G401 (cell line): ENCODE measurements at places on chromosomes 7 and 10.
A peak's percentile ranks its signal among the peaks of the same experiment; 100 is the strongest.

DNA sequence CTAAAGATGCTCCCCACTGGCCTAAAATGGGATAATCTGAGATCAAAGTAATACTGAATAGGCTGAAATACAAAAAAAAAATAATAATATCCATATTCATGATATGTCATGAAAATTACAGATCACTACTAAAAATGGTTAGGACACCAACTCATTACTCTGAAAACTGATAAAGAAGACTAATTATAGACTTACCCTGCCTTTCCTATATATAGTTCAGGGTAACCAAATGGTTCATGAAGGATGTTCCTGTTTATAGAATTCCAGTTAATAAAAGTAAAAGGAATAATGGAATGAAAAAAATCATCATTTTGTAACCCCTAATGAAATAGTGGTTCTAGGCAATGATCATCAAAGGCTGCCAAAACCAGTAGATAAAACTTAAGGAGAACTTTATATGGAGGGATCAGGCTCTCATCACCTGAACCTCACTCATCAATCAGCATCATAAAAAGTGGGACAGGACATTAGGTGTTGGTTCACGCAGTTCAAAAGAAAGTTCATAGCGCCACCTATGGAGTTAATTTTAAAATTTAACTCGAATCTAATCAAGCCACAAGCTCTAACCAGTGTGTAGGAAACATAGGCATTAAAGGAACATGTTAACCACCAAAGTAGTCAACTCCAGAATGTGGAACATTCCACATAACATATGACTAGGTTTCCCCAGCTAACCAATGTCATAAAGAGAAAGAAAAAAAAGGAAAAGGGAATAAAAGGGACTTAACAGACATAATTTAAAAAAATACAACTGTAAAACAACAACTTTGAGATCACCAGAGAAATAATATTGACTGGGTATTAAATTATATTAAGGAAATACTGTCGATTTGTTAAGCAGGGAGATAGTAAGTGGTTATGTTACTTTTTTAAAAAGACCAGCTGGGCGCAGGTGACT lies 35.7 kb downstream of the P4HA1 start:
- peak; percentile 59 for DNase-seq

DNA sequence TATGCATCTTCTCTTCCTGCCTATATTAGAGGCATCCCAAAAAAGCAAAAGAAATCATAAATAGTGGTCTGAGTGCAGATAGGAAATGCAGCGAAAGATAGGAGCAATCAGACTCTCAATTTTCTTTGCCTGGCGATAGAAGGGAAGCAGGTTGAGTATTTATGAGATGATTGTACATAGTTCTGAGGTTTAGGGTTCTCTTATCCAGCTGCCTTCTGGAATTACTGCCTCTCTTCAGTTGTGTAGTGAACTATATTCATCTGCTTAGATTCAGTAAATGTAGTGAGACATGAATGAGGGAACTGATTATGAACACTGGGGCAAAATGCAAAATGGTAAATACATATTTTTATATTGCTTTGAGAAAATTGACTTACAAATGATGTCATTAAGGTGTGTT lies 93.0 kb upstream of the CYP26C1 start:
- no peak for DNase-seq

GRCh38 chr7:114722562-114722961 lies 199.3 kb upstream of the MDFIC start:
- no peak for DNase-seq

DNA sequence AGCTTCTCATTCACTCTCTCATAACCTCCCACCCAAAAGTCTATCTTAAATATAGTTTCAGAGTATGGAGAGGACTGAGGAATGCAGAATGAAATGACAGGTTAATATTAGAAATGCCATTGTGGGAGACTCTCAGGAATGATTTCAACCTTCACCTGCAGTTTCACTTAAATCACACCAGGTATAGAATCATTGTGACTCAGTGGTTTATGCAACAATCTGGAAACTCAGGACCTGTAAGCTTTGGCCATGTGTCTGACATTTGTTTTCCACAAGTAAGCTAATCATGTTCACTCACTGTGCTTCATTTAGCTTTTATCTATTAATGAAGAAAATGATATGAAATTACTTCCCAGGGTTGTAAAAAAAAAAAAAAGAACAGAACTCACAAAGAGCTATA lies 8.7 kb upstream of the PTPN12 start:
- no peak for DNase-seq

DNA sequence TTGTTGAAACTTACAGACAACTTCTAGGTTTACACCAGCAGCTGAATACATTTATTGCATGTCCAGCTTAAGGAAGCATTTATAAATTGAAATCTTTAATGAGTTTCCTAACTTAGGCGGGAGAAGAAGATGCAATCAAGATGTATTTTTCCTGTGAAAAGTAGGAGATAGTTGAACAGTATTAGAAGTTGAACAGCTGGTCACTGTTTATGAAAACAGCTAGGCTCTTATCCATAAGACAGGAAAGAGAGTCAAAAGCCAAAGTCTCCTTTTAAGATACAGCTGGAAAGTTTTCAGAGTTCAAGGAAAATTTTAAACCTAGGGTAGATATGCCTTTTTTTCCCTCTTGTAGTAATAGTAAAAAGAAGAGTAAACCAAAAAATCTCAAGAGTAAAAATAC lies 236.1 kb upstream of the FERD3L start:
- DNase-seq = no peak

DNA sequence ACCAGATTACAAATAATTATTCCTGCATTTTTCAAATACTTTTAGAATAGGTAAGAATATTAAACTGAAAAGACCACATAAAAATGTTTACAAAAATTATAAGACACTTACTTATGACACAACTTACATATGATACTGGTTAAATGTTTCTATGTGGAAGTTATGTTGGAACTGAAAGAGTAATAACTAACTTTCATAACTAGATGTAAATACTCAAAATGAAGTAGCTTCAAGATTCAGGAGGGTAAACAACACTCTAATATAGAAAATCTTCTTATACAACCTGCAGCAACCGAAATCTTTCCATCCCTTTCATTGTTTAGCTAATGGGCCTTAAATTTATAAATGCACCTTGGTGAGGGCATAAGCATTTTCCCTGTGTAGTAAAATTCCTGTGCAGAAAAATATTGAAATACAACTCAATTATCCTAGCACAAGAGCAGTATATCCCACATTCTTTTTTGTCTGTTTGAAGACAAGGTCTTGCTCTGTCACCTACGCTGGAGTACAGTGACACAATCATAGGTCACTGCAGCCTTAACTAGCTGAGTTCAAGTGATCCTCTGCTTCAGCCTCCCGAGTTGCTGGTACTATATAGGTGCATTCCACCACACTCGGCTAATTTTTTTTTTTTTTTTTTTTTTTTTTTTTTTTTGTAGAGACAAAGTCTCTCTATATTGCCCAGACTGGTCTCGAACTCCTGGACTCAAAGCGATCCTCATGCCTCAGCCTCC lies 14.8 kb upstream of the RNF148 start:
- DNase-seq = no peak

DNA sequence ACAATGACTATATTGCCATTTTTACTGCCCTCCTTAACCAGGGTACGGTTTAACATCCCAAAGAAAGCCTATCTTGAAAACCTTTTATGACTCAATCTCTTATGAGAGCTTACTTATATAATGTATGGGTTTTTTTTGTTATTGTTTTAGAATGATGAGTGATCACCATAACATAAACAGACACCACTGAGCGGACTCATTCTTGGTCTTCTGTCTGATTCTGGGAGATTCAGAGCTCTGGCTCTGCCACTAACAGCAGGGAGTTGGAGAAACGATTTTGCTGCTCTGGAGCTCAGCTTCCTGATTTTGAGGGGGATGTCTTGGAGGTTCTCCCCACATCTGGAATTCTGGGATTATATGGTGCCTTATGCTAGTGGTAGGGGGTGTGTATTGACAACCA lies 244.1 kb downstream of the FRMD4A start:
- DNase-seq = no peak

GRCh38 chr7:96244244-96244991 lies 77.5 kb downstream of the SLC25A13 start:
- DNase-seq = no peak

- DNase-seq = peak; percentile 80
Measured at GRCh38 chr7:118195837-118196474, 12.0 kb downstream of the LSM8 start.

DNA sequence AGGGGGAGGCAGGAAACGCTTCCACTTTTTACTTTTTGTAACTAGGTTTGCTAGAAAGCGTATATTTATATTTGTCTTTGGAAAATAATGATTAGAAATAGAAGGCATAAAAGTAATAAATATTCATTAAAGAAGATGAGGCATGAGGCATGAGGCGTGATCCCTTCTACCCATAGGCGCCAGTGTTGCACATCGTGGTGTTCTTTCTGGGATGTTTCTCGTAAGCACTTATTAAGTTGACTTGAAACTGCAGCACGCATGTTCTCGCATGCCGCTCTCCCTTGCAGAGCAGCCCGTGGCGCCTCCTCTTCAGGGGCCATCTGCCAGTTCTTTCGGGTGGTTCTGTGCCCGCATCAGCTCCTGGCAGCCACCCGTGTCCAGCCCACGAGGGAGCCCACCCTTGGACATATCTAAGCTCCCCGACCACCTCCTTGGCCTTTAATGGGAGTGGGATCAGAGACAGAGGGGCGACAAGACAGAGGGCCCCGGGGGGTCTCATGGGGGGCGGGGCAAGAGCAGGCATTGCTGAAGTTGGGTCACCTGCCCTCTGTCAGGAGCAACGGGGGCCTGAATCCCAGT lies 28.5 kb upstream of the CSGALNACT2 start:
- no peak for DNase-seq

- DNase-seq = no peak
Measured at GRCh38 chr10:112246-112645, 23.0 kb upstream of the ZMYND11 start.

DNA sequence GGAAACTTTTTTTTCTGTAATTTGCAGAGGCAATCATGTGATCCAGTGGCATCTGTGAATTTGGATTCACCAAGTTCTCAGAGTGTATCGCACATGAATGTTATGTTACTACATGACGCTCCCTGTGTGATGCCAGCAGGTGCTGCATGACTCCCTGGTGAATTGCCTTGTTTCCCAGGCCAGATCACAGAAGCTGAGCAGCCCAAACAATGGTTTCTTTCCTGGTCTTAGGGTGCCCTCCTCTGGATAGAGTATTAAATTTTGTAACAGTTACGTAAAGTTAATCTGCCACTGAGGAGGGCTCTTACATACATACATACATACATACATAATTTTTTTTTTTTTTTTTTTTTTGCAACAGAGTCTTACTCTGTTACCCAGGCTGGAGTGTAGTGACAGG lies 3.6 kb downstream of the ZSCAN21 start:
- DNase-seq = peak; percentile 53

- DNase-seq = no peak
Measured at GRCh38 chr7:88546808-88547207, 212.7 kb upstream of the ZNF804B start.

DNA sequence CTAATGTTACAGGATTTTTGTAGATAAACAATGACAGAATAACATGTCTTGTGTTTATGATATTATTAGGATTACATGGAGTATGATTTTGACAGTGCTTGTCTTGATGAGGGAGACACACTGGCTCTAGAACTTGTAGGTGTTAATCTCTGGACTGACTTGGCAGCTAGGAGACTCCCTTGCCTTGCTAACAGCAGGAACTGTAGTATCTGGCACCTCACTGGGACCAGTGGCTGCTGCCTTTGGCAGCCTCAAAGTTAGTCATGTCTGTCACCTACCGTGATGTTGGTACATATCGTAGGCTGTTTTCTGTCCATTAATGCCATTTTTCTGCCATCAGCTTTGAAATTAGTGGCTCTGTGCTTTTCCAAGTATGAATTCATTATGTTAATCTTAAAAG lies 261.5 kb downstream of the CDK14 start:
- DNase-seq = peak; percentile 82

- no peak for DNase-seq
Measured at GRCh38 chr10:79995979-79996634, 47.2 kb upstream of the SFTPD start.

- no peak for DNase-seq
Measured at GRCh38 chr10:10785627-10786026, 232.0 kb upstream of the CELF2 start.

- DNase-seq = peak; percentile 17
Measured at GRCh38 chr7:90552521-90552920, 43.6 kb upstream of the CDK14 start.

GRCh38 chr10:11472158-11472753 lies 139.2 kb downstream of the USP6NL start:
- DNase-seq = peak; percentile 75

- no peak for DNase-seq
Measured at GRCh38 chr10:112779025-112779770, 170.8 kb upstream of the TCF7L2 start.

GRCh38 chr7:3300221-3300650 lies 816 bp upstream of the SDK1 start:
- DNase-seq = no peak

GRCh38 chr7:129642871-129643549 lies 31.5 kb downstream of the NRF1 start:
- DNase-seq = no peak

DNA sequence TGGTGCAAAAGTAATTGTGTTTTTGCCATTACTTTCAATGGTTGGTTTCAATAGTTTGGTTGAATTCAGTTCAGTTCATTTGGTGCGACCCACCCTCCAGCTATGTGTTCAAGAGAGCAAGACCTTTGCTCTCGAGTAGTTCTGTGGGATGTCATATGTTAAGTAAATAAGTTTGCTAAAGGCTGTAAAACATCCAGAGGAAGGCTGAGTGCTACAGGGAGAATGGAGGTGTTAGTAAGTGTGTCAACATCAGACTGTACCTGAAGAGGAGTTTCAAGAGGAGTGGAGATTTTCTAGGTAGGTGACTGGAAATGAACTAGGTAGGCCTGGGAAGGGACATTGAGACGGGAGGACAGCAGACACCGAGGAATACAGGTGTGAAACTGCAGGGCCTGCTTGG lies 147.7 kb downstream of the SH2D4B start:
- DNase-seq = no peak

DNA sequence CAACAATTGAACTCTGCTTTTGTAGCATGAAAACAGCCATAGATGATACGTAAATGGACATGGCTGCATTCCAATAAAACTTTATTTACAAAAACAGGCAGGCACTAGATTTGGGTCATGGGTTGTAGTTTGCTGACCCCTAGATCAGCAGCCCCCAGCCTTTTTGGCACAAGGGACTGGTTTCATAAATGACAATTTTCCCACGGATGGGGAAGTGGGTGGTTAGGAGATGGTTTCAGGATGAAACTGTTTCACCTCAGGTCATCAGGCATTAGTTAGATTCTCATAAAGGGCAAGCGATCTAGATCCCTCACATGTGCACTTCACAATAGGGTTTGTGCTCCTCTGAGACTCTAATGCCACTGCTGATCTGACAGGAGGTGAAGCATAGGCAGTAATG lies 16.5 kb upstream of the ANK3 start:
- DNase-seq = no peak

- peak; percentile 24 for DNase-seq
Measured at GRCh38 chr7:74097937-74098614, 14.5 kb downstream of the LIMK1 start.

- no peak for DNase-seq
Measured at GRCh38 chr7:92987095-92987494, 130.7 kb downstream of the SAMD9 start.

GRCh38 chr7:6730343-6730633 lies 23.5 kb upstream of the ZNF12 start:
- DNase-seq = peak; percentile 5

GRCh38 chr10:89870936-89871335 lies 169.5 kb downstream of the KIF20B start:
- no peak for DNase-seq
